ENCODE measurements at places on chromosomes 3 and 15. TPM values are rescaled to one million over a fixed set of nuclear protein-coding genes. Genes with fewer than 3 reads are reported as not detected.

DNA sequence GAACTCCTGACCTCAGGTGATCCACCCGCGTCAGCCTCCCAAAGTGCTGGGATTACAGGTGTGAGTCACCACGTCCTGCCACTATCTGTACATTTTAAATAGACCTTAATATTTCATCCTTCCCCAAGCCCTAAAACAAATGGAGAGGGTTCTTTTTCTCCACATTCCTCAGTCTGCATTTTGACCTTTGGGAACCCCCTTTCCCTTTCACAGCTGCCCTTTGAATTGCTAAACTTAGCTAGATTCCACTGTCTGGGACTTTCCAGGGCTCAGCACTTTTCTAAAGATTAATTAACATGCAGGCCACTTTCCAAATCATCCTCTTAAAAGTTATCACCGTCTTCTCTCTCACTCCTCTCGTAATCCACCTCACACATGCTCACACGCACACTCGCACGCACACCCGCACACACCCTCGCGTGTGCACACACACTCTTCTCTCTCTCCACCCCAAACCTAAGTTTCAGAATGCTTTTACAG lies 124.2 kb downstream of the TMCO5A start:
- no peak overlapping the region for H3K27ac ChIP-seq
- H3K27me3 ChIP-seq, result no peaks in the 10 kb centered on the region
- no peak for DNase-seq
- H3K4me1 ChIP-seq, result peaks cover 21% of the 10 kb centered on the region
- H3K4me3 ChIP-seq, result no peak overlapping the region

DNA sequence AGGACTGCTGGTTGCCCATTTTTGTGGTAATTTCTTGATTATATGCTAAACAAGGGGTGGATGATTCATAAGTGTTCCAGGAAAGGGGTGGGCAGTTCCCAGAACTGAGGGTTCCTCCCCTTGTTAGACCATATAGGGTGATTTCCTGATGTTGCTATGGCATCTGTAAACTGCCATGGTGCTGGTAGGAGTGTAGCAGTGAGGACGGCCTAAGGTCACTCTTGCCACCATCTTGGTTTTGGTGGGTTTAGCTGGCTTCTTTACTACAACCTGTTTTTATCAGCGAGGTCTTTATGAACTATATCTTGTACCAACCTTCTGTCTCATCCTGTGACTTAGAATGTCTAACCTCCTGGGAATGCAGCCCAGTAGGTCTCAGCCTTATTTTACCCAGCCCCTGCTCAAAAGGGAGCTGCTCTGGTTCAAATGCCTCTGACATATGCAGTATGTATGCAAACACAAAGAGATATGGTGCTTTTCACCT lies 46.2 kb downstream of the C3orf38 start:
- DNase-seq, result no peak
- no peaks in the 10 kb centered on the region for H3K27me3 ChIP-seq
- no peaks in the 10 kb centered on the region for H3K36me3 ChIP-seq
- no peak overlapping the region for H3K27ac ChIP-seq

DNA sequence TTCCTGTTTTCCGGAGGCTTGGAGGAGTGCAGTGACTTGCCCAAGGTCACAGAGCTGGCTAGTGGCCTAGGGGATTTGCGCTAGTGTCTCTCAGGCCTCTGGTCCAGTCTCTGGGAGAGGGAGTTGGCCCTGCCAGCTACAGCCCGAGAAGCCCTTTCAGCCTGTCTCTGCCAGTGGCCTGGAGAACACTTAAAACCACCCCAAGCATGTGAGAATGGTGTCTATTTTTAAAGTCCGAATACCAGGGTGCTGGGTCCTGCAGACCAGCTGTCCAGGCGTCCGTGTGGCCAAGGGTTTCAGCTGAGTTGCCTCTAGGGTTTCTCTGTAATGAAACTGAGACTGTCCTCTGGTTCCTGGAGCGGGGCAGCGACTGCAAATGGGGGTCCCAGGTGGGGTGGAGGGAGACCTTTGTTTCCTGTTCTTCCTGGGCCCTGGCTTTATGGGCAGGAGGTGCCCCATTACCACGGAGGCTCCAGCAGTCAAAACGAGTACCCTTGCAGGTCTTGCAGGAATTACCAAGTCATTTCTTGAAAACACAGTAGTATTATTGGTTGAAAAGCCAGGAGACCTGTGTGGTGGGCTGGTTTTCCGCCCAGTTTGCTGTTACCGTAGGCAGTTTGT lies 2.2 kb downstream of the CAND2 start:
- no peaks in the 10 kb centered on the region for H3K27me3 ChIP-seq
- DNase-seq, result no peak
- H3K4me1 ChIP-seq, result peaks cover 23% of the 10 kb centered on the region

DNA sequence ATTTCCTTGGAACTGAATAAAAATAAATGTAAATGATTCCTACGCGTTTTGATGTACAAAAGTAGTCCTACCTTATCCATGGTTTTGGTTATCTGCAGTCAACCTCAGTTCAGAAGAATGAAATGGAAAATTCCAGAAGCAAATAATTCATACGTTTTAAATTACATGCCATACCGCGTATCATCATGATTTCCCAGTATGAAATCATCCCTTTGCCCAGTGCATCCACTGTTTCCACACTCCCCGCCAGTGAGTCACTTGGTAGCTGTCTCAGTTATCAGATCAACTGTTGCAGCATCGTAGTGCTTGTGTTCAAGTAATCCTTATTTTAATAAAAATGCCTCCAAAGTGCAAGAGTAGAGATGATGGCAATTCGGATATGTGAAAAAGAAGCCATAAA lies 9.1 kb upstream of the MFSD1 start:
- no peak overlapping the region for H3K4me3 ChIP-seq
- H3K27ac ChIP-seq, result no peak overlapping the region
- H3K36me3 ChIP-seq, result no peaks in the 10 kb centered on the region
- DNase-seq, result no peak

GRCh38 chr3:185813691-185814215 lies 11.1 kb downstream of the IGF2BP2 start:
- H3K4me1 ChIP-seq, result peaks cover 56% of the 10 kb centered on the region
- H3K27ac ChIP-seq, result no peak overlapping the region
- no peaks in the 10 kb centered on the region for H3K27me3 ChIP-seq

DNA sequence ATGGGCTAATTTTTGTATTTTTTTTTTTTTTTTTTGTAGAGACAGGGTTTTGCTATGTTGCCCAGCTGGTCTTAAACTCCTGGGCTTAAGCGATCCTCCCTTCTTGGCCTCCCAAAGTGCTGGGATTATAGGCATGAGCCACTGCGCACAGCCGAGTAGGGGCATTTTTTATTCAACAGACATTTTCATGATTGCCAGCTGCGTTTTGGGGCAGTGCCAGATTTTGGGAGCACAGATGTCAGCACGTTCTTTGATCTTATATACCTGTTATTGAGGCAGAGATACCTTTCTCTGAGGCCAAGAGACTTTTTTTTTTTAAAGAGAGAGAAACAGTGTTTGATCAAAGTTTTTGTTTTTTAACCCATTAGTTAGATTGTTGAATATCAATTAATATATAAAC lies 16.8 kb downstream of the NEO1 start:
- DNase-seq, result no peak
- no peaks in the 10 kb centered on the region for H3K36me3 ChIP-seq
- no peak overlapping the region for H3K4me3 ChIP-seq
- H3K4me1 ChIP-seq, result peaks cover 11% of the 10 kb centered on the region
- H3K27me3 ChIP-seq, result no peaks in the 10 kb centered on the region

- DNase-seq, result no peak
- no peaks in the 10 kb centered on the region for H3K36me3 ChIP-seq
- no peak overlapping the region for H3K27ac ChIP-seq
- H3K27me3 ChIP-seq, result no peaks in the 10 kb centered on the region
- no peak overlapping the region for H3K4me3 ChIP-seq
- H3K4me1 ChIP-seq, result peaks cover 6% of the 10 kb centered on the region
Observed at GRCh38 chr3:190005343-190006113, 115.2 kb downstream of the P3H2 start.

DNA sequence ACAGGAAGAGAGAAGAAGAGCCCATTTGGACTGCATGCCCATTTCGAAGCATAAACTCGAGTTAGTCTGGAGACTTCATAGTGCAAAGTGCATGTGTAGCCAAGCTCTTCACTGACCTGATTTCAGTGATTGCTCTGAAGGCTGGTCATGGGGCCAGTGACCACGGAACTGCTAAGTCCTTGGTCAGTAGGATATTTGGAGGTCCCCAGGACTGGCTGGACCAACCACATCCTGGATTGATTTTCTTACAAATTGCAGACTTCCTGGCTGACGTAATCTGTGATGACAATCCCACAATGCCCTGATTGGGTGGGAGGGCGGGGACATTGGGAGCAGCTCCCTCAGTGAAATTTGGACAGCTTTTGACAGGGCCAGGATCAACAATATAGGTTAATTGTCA lies 233.4 kb downstream of the CACNA2D3 start:
- H3K36me3 ChIP-seq, result no peaks in the 10 kb centered on the region
- no peak overlapping the region for H3K4me3 ChIP-seq
- H3K4me1 ChIP-seq, result no peaks in the 10 kb centered on the region
- DNase-seq, result no peak

DNA sequence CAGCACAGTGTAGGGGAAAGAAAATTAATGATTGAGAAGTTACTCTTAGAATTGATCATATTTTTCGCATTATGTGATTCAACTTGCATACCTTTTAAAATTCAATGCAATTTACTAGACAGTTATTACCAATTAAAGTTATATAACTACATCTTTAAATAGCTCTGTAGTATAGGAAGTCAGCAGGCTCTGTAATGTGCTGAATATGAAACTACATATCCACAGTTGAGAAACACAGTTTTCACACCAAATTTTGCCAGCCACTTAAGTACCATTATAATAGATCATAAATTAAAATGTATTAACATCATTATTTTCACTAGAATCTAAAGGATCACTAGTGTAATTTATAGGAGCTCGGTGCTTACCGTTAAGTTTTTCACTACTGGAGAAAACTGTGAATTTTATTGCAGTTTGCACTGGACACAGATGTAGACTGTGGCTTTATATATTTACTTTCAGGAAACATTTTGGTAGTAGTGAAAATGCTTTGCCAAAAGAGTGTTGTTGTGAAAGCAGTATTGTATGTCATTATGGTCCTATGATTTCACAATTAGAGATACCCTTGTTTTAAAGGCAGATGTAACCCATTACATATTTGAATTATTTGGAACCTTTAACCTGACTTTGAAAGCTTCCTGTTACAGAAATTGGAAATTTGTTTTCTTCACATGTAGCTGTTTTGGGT lies 113.6 kb downstream of the PLCL2 start:
- DNase-seq, result no peak
- no peak overlapping the region for H3K4me3 ChIP-seq
- no peaks in the 10 kb centered on the region for H3K4me1 ChIP-seq
- H3K27me3 ChIP-seq, result no peaks in the 10 kb centered on the region
- H3K27ac ChIP-seq, result no peak overlapping the region
- no peaks in the 10 kb centered on the region for H3K36me3 ChIP-seq

DNA sequence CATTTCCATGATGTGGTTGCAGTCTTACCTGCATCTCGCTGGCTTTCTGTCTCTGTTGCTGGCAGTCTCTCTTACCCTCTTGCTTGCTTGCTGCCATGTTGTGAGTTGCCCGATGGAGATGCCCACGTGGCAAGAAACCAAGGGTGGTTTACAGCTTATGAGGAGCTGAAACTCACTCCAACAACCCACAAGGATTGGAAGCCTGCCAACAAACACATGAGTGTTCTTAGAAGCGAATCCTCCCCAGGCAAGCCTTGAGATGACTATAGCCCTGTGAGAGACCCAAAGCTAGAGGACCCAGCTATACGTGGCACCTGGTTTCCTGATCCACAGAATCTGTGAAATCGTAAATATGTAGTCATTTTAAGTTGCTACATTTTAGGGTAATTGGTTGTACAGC lies 490.9 kb upstream of the ADAMTS9 start:
- no peaks in the 10 kb centered on the region for H3K36me3 ChIP-seq
- no peak overlapping the region for H3K27ac ChIP-seq
- H3K27me3 ChIP-seq, result no peaks in the 10 kb centered on the region
- no peak for DNase-seq

DNA sequence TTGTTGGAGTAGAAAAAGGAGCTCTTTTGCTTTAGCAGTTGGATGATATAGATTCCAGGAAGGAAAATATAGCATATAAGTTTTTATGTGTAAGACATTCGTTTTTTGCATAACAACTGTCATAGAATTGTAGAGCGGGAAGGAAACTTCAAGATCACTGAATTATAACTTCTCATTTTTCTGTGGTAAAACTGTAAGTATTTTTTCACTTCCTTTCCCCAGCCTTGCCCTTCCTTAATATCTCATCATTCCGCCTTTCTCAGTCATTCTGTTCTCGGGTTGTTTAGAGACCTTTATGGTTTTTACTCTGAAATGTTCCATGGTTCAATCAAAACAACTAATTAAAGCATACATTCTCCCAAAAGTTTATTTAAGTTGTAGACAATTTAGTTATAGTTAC lies 1.1 kb downstream of the EAF2 start:
- H3K4me3 ChIP-seq, result peak overlapping the region; percentile 93
- peaks cover 8% of the 10 kb centered on the region for H3K36me3 ChIP-seq
- peaks cover 21% of the 10 kb centered on the region for H3K27me3 ChIP-seq

DNA sequence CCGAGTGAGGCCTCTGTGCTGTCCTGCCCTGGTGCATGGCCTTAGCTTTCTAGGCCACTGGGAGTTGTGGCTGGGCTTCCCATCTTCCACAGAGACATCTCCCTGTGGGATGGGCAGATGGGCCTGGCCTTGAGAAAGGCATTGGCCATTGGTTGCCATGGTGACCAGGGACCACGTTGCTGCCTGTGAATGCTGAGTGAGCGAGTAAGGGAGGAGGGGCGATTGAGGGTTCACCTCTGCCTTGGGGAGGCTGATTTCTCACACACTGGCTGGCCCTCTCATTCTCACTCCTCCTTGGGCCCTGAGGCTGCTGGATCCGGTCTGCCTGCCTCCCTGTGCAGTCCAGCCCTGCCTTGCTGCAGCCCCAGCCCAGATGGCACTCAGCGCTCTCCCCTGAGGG lies 26.4 kb upstream of the DOCK3 start:
- no peaks in the 10 kb centered on the region for H3K36me3 ChIP-seq
- DNase-seq, result peak; percentile 29
- H3K27me3 ChIP-seq, result no peaks in the 10 kb centered on the region
- H3K4me3 ChIP-seq, result no peak overlapping the region

- H3K4me3 ChIP-seq, result no peak overlapping the region
- no peak for DNase-seq
- no peaks in the 10 kb centered on the region for H3K27me3 ChIP-seq
- H3K4me1 ChIP-seq, result peaks cover 7% of the 10 kb centered on the region
- no peaks in the 10 kb centered on the region for H3K36me3 ChIP-seq
- H3K27ac ChIP-seq, result no peak overlapping the region
Observed at GRCh38 chr3:88589138-88589537, 439.4 kb downstream of the C3orf38 start.

The DISP2 gene
- total RNA-seq, result 2.0 TPM

The LMOD3 gene
- total RNA-seq, result 4.2 TPM

The CCR4 gene
- not detected for total RNA-seq

The POLQ gene
- total RNA-seq, result 16.9 TPM

The TRIM71 gene
- total RNA-seq, result 95.2 TPM

The CHRD gene
- total RNA-seq, result 3.2 TPM

The GRAMD1C gene
- total RNA-seq, result 2.4 TPM

Measured in neural crest cell (in vitro differentiated cells).